ENCODE measurements at places on chromosomes 7 and 10. TPM values are rescaled to one million over a fixed set of nuclear protein-coding genes. Genes with fewer than 3 reads are reported as not detected.

- H3K4me3 ChIP-seq: no peak overlapping the region
- no peak for DNase-seq
- no peaks in the 10 kb centered on the region for H3K27me3 ChIP-seq
- H3K36me3 ChIP-seq: no peaks in the 10 kb centered on the region
Observed at GRCh38 chr7:74462707-74463100, 9.0 kb downstream of the GTF2IRD1 start.

The LRRD1 gene
- polyA plus RNA-seq: not detected

DNA sequence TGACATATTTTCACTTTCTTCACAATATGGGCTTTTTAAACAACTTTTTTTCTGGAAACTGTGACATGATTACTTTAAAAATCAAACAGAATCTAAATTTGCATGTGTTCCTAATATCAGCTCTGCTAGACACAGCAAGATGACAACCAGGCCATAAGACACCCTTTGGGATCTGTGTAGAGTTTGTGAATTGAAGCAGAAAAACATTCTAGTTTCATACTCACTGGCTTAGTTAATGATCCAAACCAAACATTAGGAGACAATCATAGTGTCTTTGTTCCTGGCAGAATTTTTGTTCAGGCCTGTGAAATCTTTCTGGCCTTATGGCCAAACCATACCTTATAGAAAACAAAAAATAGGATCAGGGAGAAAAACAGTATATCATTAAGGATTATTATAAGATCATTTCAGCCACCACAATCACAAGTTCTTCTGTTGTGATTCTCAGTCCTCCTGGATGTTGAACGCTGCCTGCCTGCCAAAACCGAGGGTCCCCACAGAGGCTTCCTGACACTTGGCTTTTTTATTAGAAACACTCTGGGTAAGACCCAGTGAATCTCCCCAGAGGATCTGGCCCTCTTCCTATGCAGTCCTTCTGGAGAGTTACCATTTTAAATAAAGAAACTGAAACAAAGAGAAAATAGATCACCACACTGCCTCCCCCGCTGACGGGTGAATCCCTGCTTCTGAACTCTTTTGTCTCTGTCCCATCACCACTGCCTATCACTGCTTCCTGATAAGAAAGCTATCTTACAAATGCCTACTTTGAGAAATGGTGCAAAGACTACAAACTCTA, 79.2 kb upstream of the PPP1R3C start:
- peaks cover 14% of the 10 kb centered on the region for H3K27me3 ChIP-seq
- no peak for DNase-seq
- H3K4me3 ChIP-seq: no peak overlapping the region
- no peak overlapping the region for H3K27ac ChIP-seq

DNA sequence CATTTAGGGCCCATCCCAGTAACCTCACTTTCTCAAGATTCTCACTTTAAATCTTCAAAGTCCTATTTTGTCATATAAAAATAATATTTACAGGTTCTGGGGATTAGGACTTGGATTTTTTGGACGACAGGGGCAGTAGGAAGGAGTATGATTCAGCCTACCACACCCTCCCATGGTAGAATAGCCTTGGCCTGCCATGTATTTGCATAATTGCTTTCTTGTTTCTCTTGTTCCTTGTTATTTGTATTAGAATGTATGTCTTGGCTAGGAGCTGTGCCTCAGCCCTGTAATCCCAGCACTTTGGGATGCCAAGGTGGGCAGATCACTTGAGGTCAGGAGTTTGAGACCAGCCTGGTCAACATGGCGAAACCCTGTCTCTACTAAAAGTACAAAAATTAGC, 92.5 kb downstream of the ELAPOR2 start:
- no peaks in the 10 kb centered on the region for H3K36me3 ChIP-seq
- no peak overlapping the region for H3K4me3 ChIP-seq
- H3K27me3 ChIP-seq: peaks cover 1% of the 10 kb centered on the region
- H3K27ac ChIP-seq: no peak overlapping the region
- H3K4me1 ChIP-seq: no peaks in the 10 kb centered on the region

GRCh38 chr7:49883933-49884332, 110.5 kb downstream of the VWC2 start:
- H3K36me3 ChIP-seq: no peaks in the 10 kb centered on the region
- H3K4me1 ChIP-seq: no peaks in the 10 kb centered on the region

The CRCP gene
- polyA plus RNA-seq: 19.8 TPM

DNA sequence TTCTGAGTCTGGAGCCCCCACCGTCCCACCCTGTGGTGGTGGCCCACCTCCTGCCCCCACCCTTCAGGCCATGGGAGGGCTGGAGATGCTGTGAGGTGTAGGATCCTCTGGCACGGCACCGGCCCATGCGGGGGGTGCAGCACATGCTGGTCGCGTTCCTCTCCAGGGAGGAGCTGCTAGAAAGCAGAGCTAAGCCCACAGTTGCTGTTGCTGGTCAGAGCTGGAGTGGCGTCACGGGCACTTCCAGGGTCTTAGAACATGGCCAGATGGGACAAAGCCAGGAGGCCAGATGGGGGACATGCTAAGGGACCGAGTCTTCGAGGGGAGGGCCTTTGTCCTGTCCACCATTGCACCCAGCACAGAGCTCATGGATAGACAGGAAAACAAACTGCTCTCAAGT, 21.6 kb downstream of the AGAP3 start:
- no peaks in the 10 kb centered on the region for H3K27me3 ChIP-seq
- H3K4me1 ChIP-seq: peaks cover 5% of the 10 kb centered on the region
- H3K4me3 ChIP-seq: no peak overlapping the region
- no peak for DNase-seq

- DNase-seq: no peak
- no peaks in the 10 kb centered on the region for H3K4me1 ChIP-seq
- H3K27me3 ChIP-seq: no peaks in the 10 kb centered on the region
- no peaks in the 10 kb centered on the region for H3K36me3 ChIP-seq
Observed at GRCh38 chr10:98957801-98958200, 277.9 kb downstream of the HPSE2 start.

The MYOZ1 gene
- not detected for polyA plus RNA-seq

GRCh38 chr10:11212288-11213085, 194.8 kb downstream of the CELF2 start:
- no peaks in the 10 kb centered on the region for H3K27me3 ChIP-seq
- H3K4me1 ChIP-seq: peaks cover 100% of the 10 kb centered on the region
- DNase-seq: no peak
- peak overlapping the region; percentile 76 for H3K27ac ChIP-seq
- peaks cover 69% of the 10 kb centered on the region for H3K36me3 ChIP-seq

The GATA3 gene
- 49.7 TPM for polyA plus RNA-seq

GRCh38 chr10:34644224-34644623, 170.9 kb downstream of the PARD3 start:
- H3K36me3 ChIP-seq: no peaks in the 10 kb centered on the region
- H3K27ac ChIP-seq: no peak overlapping the region
- H3K4me3 ChIP-seq: no peak overlapping the region

Measured in CD4-positive, CD25-positive, alpha-beta regulatory T cell (primary cell).